ENCODE measurements at places on chromosomes 4 and X. TPM values are rescaled to one million over a fixed set of nuclear protein-coding genes. Genes with fewer than 3 reads are reported as not detected.

CLDN22 gene
- not detected for polyA plus RNA-seq

DNA sequence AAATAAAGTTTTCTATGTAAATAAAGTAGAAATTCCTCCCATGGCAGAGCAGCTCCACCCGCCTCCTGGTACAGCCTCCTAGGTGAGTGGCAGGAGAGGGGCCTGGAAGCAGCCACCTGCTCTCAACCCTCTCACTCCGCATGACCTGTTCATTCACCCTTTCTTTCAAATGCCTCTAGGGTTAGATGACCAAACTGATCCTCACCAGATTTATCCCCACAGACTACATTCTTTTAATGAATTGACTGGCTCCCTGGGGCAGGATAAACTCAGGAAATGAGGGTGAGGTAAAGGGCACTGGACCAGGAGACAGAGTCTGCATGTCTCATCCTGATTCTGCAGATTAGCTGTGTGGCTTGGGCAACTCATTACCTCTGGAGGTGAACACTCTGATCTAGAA lies 32.6 kb upstream of the NKX6-1 start:
- no peaks in the 10 kb centered on the region for H3K4me1 ChIP-seq
- no peaks in the 10 kb centered on the region for H3K36me3 ChIP-seq
- H3K4me3 ChIP-seq: no peak overlapping the region
- no peaks in the 10 kb centered on the region for H3K27me3 ChIP-seq
- H3K27ac ChIP-seq: no peak overlapping the region
- no peak for DNase-seq

- DNase-seq: peak; percentile 53
- no peaks in the 10 kb centered on the region for H3K4me1 ChIP-seq
- H3K4me3 ChIP-seq: no peak overlapping the region
- H3K27me3 ChIP-seq: no peaks in the 10 kb centered on the region
- H3K36me3 ChIP-seq: no peaks in the 10 kb centered on the region
Observed at GRCh38 chrX:38754102-38754790, 47.0 kb upstream of the MID1IP1 start.

GRCh38 chrX:154761977-154762536 lies 607 bp upstream of the DKC1 start:
- H3K27ac ChIP-seq: peak overlapping the region; percentile 98
- peak overlapping the region; percentile 73 for H3K4me3 ChIP-seq
- H3K4me1 ChIP-seq: peaks cover 8% of the 10 kb centered on the region
- DNase-seq: no peak
- H3K36me3 ChIP-seq: peaks cover 24% of the 10 kb centered on the region

GRCh38 chr4:101824500-101824899 lies 34.0 kb downstream of the BANK1 start:
- no peaks in the 10 kb centered on the region for H3K4me1 ChIP-seq
- H3K36me3 ChIP-seq: no peaks in the 10 kb centered on the region
- no peak overlapping the region for H3K27ac ChIP-seq
- H3K4me3 ChIP-seq: no peak overlapping the region

DNA sequence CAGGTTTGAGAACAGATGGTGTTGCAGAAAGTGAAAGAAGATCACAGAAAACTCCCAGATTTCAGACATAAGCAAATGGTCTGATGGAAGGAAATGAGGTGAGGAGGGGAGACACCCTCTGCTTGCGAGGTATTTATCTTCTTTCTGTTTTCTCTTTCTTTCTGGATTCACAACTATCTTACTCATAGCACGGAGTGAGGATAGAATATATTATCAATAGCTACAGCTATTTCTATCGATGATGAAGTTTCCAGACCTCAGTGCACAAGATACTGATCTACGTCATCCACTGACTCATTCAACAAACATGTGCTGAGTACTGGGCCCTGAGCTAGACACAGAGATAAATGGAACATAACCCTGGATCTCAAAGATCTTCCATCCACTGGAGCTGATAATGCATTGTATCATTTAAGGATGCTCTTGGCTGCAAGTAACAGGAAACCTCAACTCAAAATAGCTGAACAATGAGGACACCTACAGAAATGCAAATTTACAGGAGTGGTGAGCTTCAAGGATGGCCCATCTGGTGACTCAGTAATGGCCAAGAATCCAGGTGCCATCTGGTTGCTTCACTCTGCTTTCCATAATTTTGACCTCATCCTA lies 21.2 kb downstream of the SLC2A9 start:
- no peak overlapping the region for H3K27ac ChIP-seq
- no peaks in the 10 kb centered on the region for H3K36me3 ChIP-seq
- DNase-seq: no peak
- no peak overlapping the region for H3K4me3 ChIP-seq

GRCh38 chr4:40721730-40722171 lies 28.0 kb upstream of the NSUN7 start:
- DNase-seq: no peak
- no peaks in the 10 kb centered on the region for H3K27me3 ChIP-seq
- H3K4me3 ChIP-seq: no peak overlapping the region
- no peak overlapping the region for H3K27ac ChIP-seq

ARAP2 gene
- polyA plus RNA-seq: 0.92 TPM

XPNPEP2 gene
- not detected for polyA plus RNA-seq

- DNase-seq: peak; percentile 52
- no peak overlapping the region for H3K4me3 ChIP-seq
- H3K4me1 ChIP-seq: no peaks in the 10 kb centered on the region
- H3K36me3 ChIP-seq: no peaks in the 10 kb centered on the region
Observed at GRCh38 chr4:80215449-80216052, 18.2 kb downstream of the PRDM8 start.

CT45A3 gene
- polyA plus RNA-seq: not detected

CXCL8 gene
- 0.11 TPM for polyA plus RNA-seq

- H3K27me3 ChIP-seq: no peaks in the 10 kb centered on the region
- no peak for DNase-seq
- no peaks in the 10 kb centered on the region for H3K36me3 ChIP-seq
- peaks cover 11% of the 10 kb centered on the region for H3K4me1 ChIP-seq
- H3K27ac ChIP-seq: no peak overlapping the region
Observed at GRCh38 chr4:113397114-113397701, 347.8 kb downstream of the ANK2 start.

- H3K27me3 ChIP-seq: no peaks in the 10 kb centered on the region
- DNase-seq: no peak
- H3K4me1 ChIP-seq: no peaks in the 10 kb centered on the region
- no peaks in the 10 kb centered on the region for H3K36me3 ChIP-seq
Observed at GRCh38 chrX:11264925-11265324, 28.3 kb upstream of the AMELX start.

DNA sequence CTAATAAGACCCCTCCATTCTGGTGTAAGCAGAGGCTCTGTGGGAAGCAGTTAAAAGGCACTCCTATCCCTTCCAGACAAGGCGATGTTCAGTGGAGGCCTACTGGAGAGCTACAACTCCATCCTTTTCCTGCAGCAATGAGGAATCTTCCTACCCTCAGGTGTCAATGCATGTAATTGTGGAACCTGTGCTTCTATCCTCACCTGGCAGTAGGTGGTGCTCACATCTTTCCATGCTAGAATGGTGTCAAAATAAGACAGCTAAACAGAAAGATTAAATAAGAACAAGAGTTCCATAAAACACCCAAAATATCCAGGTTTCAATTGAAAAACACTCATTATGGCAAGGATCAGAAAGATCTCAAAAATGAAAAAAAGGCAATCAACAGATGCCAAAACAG lies 224.6 kb downstream of the IL15 start:
- no peak overlapping the region for H3K4me3 ChIP-seq
- peak; percentile 21 for DNase-seq
- no peak overlapping the region for H3K27ac ChIP-seq
- H3K4me1 ChIP-seq: no peaks in the 10 kb centered on the region
- H3K27me3 ChIP-seq: no peaks in the 10 kb centered on the region

LPAR4 gene
- 13.0 TPM for polyA plus RNA-seq

GRCh38 chrX:97229318-97229717 lies 345.6 kb downstream of the RPA4 start:
- no peak overlapping the region for H3K4me3 ChIP-seq
- no peaks in the 10 kb centered on the region for H3K36me3 ChIP-seq

DNA sequence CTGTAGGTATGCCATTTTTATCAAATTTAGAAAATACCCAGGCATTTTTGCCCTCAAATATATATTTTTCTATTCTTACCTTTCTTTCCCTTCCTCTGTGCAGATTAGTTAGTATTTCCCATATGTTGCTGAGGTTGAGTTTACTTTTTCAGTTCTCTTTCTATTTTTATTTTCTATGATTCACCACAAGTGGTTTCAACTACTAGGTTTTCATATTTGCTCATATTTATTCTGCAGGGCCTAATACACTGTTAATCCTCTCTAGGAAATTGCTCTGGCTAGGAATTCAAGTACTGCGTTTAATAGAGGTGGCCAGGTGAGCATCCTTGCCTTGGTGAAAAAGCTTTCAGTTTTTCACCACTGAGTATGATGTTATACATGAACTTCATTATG lies 1535.3 kb upstream of the PCDH10 start:
- H3K27ac ChIP-seq: no peak overlapping the region
- H3K27me3 ChIP-seq: no peaks in the 10 kb centered on the region
- no peaks in the 10 kb centered on the region for H3K4me1 ChIP-seq
- no peak overlapping the region for H3K4me3 ChIP-seq

GRCh38 chr4:14446311-14446710 lies 556.0 kb upstream of the CPEB2 start:
- no peaks in the 10 kb centered on the region for H3K27me3 ChIP-seq
- H3K4me1 ChIP-seq: peaks cover 7% of the 10 kb centered on the region
- no peak for DNase-seq

DRD5 gene
- 0.08 TPM for polyA plus RNA-seq

DNA sequence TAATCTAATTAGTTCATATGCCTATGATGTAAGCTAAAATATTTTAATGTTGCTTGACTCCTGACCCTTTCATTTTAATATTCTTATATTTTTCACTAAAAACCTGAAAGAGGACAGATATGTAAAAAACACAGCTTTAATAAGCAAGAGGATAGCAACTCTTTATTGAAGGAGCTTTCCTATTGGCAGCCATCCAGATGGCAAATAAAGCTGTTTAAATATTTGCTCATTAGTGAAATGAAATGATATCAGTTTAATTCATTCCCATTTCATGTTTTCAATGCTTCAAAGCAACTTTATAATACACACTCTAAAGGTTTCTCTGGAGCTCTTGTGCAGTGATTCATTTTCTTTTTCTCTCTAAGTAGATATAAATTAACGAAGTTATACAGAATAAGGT lies 473.4 kb downstream of the PCDH7 start:
- no peak overlapping the region for H3K4me3 ChIP-seq
- no peaks in the 10 kb centered on the region for H3K36me3 ChIP-seq
- no peak for DNase-seq
- no peaks in the 10 kb centered on the region for H3K4me1 ChIP-seq
- no peaks in the 10 kb centered on the region for H3K27me3 ChIP-seq

TMEM150C gene
- 1.5 TPM for polyA plus RNA-seq

CPZ gene
- 29.9 TPM for polyA plus RNA-seq

DNA sequence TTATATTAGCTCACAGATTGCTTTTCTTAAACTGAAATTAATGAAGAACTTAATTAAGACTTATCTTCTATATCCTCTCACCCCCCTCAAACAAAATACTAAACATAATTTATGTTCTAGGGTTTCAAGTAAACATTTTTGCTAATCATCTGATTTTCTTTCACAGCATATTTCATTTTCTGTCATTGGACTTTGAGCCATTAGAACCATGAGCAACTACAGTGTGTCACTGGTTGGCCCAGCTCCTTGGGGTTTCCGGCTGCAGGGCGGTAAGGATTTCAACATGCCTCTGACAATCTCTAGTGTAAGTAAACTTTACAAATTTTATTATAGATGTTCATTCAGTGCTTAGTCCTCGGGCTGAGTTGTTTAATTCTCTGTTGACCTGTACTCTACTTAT lies 3.3 kb downstream of the PDLIM5 start:
- H3K4me1 ChIP-seq: peaks cover 52% of the 10 kb centered on the region
- no peaks in the 10 kb centered on the region for H3K36me3 ChIP-seq
- H3K27me3 ChIP-seq: peaks cover 5% of the 10 kb centered on the region

Data from GM23338 (cell line).